A673 (cell line): ENCODE measurements at places on chromosomes 1 and 21. TPM values are rescaled to one million over a fixed set of nuclear protein-coding genes. Genes with fewer than 3 reads are reported as not detected.
A peak's percentile ranks its signal among the peaks of the same experiment; 100 is the strongest.

HCRTR1 gene
- total RNA-seq = not detected in 2 replicates

C1orf226 gene
- total RNA-seq = 27.9 and 34.3 TPM in 2 replicates

ASH1L gene
- 47.5 and 49.6 TPM in 2 replicates for total RNA-seq

GRCh38 chr1:207822124-207822601, 70.3 kb downstream of the CD46 start:
- H3K27ac ChIP-seq = no peak overlapping the region
- H3K27me3 ChIP-seq = no peaks in the 10 kb centered on the region
- H3K4me1 ChIP-seq = no peaks in the 10 kb centered on the region
- H3K36me3 ChIP-seq = no peaks in the 10 kb centered on the region

DNA sequence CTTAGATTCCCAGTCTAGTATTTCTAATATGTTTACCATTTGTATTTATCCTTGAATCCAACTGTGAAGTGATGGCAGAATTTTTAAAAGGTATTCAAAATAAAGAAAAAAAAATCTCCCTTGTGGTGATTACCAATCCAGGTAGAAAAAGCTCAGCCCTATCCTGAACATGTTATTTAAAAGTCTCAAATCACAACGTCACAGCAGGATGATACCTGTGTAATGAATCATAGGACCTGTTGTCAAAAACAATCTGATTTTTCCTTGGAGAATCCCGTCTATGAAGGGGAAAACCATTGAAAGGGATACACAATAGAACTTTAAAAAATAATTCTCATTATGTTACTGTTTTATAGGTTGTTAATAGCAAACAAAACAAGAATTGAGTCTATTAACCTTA, 76.9 kb upstream of the LBR start:
- no peak overlapping the region for H3K4me3 ChIP-seq
- H3K27ac ChIP-seq = no peak overlapping the region
- no peaks in the 10 kb centered on the region for H3K27me3 ChIP-seq
- peaks cover 16% of the 10 kb centered on the region for H3K36me3 ChIP-seq

DNA sequence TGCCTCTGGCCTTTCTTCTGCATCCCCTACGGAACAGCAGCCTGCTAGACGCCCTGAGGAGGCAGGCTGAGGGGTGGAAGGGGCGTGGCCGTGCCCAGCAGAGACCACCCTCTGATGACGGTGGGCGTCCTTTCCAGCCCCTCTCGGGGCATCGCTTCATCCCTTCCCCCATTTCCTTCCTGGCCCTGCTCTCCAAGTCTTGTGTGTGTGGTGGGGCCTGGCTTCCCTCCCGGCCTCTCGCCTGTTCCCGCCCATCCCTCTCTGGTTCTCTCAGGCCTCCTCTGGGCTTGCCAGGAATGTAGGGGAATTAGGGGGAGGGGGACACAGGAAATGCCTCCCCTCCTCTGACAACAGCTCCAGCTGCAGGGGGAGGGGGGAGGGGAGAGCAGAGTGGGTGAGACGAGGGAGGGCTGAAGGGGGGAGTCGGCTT, 51.1 kb downstream of the SKI start:
- peak; percentile 98 for DNase-seq
- no peak overlapping the region for H3K4me3 ChIP-seq
- H3K36me3 ChIP-seq = peaks cover 5% of the 10 kb centered on the region
- H3K27me3 ChIP-seq = no peaks in the 10 kb centered on the region
- H3K27ac ChIP-seq = peak overlapping the region; percentile 90

DNA sequence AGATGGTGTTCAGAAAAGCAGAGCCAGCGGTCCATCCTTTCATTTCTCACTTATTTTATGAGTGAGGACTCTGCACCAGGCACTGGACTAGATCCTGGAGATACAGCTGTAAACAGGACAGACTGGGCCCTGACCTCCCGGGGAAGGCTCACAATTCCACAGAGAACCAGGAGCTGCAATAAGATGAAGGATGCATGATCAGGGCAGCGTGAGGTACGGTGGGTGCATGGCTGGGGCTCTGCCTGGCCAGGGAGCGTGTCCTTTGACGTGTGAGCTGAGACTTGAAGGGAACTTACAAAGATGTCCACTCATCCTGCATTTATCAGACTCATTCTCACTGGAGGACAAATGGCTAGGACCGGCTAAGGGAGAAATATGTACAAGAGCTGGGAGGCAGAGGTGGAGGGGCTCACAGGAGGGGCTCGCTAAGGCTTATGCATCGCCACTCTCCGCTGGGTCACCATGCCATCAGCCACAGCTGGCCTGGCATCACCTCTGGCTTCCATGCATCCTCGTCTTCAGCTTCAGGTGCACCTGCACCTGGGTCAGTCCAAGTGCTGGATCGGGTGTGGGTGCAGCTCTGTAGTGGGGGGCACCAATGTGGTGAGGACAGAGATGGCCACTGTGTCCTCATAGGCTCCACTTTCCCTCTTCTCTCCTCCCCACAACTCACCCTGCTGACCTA, 213.9 kb downstream of the TOMM20 start:
- no peak for DNase-seq
- no peak overlapping the region for H3K27ac ChIP-seq
- H3K4me1 ChIP-seq = peaks cover 10% of the 10 kb centered on the region
- no peaks in the 10 kb centered on the region for H3K27me3 ChIP-seq
